ENCODE measurements at places on chromosomes 7 and 10.

DNA sequence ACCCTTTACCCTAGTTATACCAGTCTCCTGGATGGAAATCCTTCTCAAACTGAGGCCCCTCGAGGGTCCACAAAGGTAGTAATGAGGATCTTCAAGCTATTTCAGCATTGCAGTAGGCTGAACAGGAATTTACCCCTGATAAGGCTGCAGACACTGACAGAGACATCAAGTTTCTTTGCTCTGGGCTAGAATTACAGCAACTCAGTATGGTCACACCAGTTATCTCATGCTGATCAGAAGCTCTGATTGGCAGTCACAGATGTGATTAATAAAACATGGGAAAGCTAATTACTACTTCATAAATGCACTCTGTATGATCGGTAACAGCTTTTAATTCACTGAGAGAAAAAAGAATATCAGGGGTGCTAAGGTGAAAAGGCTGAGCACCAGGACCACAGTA is 30.6 kb downstream of the FAM204A start:
- no peak for DNase-seq
- no peaks in the 10 kb centered on the region for H3K27me3 ChIP-seq
- no peak overlapping the region for H3K4me3 ChIP-seq
- H3K27ac ChIP-seq = no peak overlapping the region
- peaks cover 40% of the 10 kb centered on the region for H3K36me3 ChIP-seq
- peaks cover 4% of the 10 kb centered on the region for H3K4me1 ChIP-seq

GRCh38 chr10:132522521-132523411 is 14.8 kb upstream of the INPP5A start:
- DNase-seq = no peak
- H3K27ac ChIP-seq = no peak overlapping the region
- H3K4me3 ChIP-seq = no peak overlapping the region
- no peaks in the 10 kb centered on the region for H3K27me3 ChIP-seq

GRCh38 chr7:25083201-25083600 is 41.9 kb downstream of the CYCS start:
- H3K4me1 ChIP-seq = no peaks in the 10 kb centered on the region
- H3K27me3 ChIP-seq = no peaks in the 10 kb centered on the region

DNA sequence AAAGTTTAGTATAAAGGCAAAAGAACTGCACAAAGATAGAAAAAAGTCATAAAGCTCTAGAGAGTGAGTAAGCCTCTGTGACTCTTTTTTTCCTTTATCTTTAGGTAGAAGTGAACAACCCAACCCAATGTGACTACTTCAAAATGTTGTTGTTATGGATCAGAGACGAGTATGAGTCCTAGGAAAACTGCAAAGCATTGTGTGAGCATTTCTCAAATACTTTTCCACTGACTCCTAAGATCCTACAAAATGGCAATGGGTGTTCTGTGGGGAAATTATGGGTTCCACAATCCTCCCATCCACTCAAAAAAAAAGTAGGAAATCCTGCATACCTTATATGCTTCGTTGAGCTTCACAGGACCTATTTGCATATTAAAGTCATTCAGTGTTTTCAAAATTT is 177.1 kb downstream of the DGKI start:
- H3K27ac ChIP-seq = no peak overlapping the region
- no peaks in the 10 kb centered on the region for H3K36me3 ChIP-seq
- no peak overlapping the region for H3K4me3 ChIP-seq
- no peaks in the 10 kb centered on the region for H3K27me3 ChIP-seq

DNA sequence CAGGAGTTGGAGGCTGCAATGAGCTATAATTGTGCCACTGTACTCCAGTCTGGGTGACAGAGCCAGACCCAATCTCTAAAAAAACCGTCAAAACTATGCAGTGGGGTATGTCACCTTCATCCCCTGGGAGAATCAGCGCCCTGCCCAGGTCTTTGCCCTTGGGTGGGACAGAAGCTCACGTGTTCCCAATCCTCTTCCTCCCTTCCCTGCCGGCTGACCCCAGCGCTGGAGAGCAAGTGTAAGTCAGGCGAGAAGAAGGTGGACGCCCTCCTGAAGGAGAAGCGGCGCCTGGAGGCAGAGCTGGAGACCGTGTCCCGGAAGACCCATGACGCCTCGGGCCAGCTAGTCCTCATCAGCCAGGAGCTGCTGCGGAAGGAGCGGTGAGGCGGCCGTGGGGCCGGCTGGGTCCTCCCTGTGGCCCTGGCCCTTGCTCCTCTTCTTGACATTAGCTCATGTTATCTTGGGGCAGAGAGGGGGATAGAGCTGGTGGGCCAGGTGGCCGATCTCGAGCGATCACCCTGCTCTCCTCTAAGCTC is 64.8 kb upstream of the GTF2IRD1 start:
- H3K27me3 ChIP-seq = no peaks in the 10 kb centered on the region
- no peak overlapping the region for H3K27ac ChIP-seq
- H3K4me1 ChIP-seq = no peaks in the 10 kb centered on the region
- H3K36me3 ChIP-seq = peaks cover 53% of the 10 kb centered on the region
- no peak for DNase-seq

- no peak overlapping the region for H3K4me3 ChIP-seq
- no peak for DNase-seq
- no peaks in the 10 kb centered on the region for H3K27me3 ChIP-seq
- no peaks in the 10 kb centered on the region for H3K4me1 ChIP-seq
- no peak overlapping the region for H3K27ac ChIP-seq
- no peaks in the 10 kb centered on the region for H3K36me3 ChIP-seq
Observed at GRCh38 chr7:665736-666453, 60.6 kb upstream of the DNAAF5 start.

DNA sequence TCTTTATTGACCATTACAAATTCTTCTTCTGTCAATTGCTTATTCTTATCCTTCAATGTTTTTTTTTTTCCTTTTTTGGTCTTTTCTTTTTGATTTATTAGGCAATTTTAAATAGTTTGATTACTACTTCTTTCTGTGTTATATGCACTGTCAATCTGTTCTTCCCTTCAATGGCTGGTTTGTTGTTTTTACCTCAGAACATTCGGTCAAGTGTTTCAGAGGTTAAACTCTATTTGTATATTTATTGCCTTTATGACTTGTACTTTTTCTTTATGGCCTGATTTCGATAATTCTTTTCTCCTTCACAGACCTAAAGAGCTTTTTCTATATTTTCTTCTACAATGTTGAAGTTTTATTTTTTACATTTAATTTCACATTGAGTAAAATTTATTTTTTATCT is 171.5 kb upstream of the AKR1E2 start:
- H3K36me3 ChIP-seq = no peaks in the 10 kb centered on the region
- DNase-seq = no peak
- no peaks in the 10 kb centered on the region for H3K4me1 ChIP-seq

DNA sequence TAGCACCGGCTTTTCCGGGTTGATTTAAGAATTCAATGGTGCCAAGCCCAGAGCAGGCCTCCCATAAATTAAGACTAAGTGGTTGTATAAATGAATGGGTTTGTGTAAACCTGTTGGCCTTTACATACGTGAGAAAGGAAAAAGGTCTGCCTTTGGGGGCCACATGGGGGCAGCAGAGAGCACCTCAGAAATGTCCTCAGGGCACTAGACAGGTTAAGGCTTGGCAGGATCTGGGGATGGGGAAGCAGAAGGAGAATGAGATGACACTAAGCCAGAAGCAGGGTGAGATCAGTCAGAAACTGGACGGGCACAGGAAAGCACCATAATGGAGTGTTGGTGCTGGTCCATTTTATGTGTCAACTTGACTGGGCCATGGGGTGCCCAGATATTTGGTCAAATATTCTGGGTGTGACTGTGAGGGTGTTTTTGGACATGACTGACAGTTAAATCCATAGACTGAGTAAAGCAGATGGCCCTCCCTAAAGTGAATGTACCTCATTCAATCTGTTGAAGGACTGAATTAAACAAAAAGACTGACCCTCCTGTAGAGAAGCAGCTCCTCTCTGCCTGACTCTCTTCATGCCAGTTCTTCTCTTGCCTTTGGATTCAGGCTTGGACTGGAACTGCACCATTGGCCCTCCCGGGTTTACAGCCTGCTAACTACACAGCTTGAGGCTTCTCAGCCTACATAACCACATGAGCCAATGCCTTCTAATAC is 58.9 kb downstream of the FRMPD2 start:
- no peak overlapping the region for H3K4me3 ChIP-seq
- H3K27me3 ChIP-seq = no peaks in the 10 kb centered on the region
- H3K4me1 ChIP-seq = no peaks in the 10 kb centered on the region
- H3K36me3 ChIP-seq = no peaks in the 10 kb centered on the region
- no peak for DNase-seq

- H3K4me1 ChIP-seq = no peaks in the 10 kb centered on the region
- no peak overlapping the region for H3K27ac ChIP-seq
- no peaks in the 10 kb centered on the region for H3K36me3 ChIP-seq
- no peaks in the 10 kb centered on the region for H3K27me3 ChIP-seq
- DNase-seq = no peak
Observed at GRCh38 chr10:110649347-110650264, 5.5 kb downstream of the RBM20 start.

GRCh38 chr7:114416129-114416990 is 1.7 kb downstream of the FOXP2 start:
- no peak for DNase-seq
- H3K27ac ChIP-seq = no peak overlapping the region
- no peaks in the 10 kb centered on the region for H3K27me3 ChIP-seq
- H3K4me1 ChIP-seq = peaks cover 25% of the 10 kb centered on the region
- no peaks in the 10 kb centered on the region for H3K36me3 ChIP-seq

DNA sequence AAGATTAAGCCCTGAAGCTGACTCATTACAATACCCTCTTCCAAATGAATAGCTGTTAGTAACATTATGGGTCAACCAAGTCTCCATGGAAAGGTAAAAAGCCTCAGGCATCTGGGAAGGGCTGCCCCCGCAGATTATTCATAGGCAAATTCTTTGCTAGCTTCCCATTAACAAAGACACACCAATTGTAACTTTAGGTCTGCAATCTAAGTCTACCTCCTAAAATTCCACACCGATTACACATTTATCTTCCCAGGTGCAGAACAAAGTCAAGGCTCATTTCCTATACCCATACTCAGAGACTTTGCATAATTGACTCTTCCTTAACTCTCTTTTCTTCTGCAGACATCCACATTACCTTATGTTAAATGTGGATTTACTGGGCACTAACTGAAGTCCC is 826.3 kb upstream of the MBL2 start:
- H3K4me3 ChIP-seq = no peak overlapping the region
- no peaks in the 10 kb centered on the region for H3K36me3 ChIP-seq
- no peak for DNase-seq
- no peaks in the 10 kb centered on the region for H3K27me3 ChIP-seq
- no peak overlapping the region for H3K27ac ChIP-seq

DNA sequence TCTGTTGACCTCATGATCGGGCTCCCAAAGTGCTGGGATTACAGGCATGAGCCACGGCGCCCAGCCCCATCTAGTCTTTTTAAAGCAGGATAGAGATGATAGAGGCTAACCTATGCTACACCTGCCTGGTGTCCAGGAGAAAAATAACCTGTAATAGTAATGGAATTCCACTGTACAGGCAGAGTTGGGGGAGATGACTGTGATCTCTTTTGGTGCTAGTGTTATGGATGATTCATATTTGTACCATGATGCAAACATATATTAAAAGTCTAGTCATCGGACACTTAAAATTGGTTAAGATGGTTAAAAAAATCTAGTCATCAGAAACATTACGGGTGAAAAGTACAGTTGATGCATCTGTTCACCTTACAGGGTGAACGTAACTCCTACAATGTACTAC is 6.1 kb upstream of the SAR1A start:
- no peak overlapping the region for H3K27ac ChIP-seq
- H3K4me1 ChIP-seq = no peaks in the 10 kb centered on the region
- no peak for DNase-seq
- H3K27me3 ChIP-seq = no peaks in the 10 kb centered on the region
- no peak overlapping the region for H3K4me3 ChIP-seq

- H3K4me1 ChIP-seq = no peaks in the 10 kb centered on the region
- no peak for DNase-seq
- no peaks in the 10 kb centered on the region for H3K27me3 ChIP-seq
Observed at GRCh38 chr10:30227481-30227880, 121.6 kb downstream of the MTPAP start.

DNA sequence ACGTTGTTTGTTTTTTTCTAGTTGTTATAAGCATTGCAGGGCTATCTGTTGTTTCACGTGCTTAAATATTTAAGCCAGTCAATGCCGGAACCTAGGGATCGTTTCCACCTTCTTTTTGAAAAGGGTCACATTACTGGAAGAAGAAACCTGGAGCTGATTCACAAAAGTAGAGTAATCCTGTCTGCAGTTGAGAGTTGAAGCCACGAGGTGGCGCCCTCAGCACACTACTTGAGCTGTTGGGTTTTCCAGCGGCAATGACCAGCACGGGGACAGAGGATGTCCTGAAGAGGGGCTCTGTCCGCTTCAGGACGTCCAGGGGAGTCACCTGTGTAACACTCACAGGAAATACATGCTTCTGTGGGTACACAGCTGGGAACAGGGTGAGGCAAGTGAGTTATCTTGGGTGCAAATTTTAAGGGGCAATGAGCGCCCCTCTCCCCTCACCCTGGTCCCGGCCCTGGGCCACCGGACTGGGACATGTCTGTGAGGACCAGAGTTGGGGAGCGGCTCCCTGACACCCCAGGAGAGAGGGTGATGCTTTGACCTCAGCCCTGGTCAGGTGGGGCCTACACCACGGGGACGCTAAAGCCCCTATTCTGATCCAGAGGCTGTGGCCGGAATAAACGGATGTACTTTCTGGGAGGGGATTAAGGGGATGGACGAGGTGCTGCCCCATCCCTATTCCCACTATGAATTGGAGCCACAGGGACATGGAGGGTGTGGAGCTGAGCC is 26.3 kb upstream of the WDFY4 start:
- H3K27ac ChIP-seq = no peak overlapping the region
- H3K4me3 ChIP-seq = no peak overlapping the region
- peaks cover 12% of the 10 kb centered on the region for H3K4me1 ChIP-seq
- peak; percentile 70 for DNase-seq
- H3K36me3 ChIP-seq = no peaks in the 10 kb centered on the region

- peaks cover 92% of the 10 kb centered on the region for H3K36me3 ChIP-seq
- H3K4me3 ChIP-seq = no peak overlapping the region
- H3K27ac ChIP-seq = no peak overlapping the region
Observed at GRCh38 chr7:75019800-75020199, 53.8 kb downstream of the RCC1L start.

DNA sequence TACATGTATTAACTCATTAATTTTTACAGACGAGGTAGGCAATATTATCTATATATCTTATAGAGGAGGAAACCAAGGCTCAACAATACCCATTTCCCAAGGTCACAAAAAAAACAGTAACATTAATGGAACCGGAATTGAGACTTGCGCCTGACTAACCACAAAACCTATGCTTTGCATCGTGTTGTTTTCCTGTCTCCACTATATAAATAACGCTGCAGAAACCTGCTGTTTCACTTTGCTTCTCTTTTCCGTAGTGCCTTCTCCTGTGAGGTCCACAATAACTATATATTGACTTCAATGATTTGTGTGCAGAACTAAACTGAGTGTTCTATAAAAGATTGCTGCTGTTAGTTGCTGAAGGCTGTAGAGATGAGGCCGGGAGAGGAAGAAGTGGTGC is 97.7 kb upstream of the RPA3 start:
- DNase-seq = no peak
- H3K27ac ChIP-seq = no peak overlapping the region
- H3K36me3 ChIP-seq = no peaks in the 10 kb centered on the region
- no peaks in the 10 kb centered on the region for H3K4me1 ChIP-seq
- no peak overlapping the region for H3K4me3 ChIP-seq

GRCh38 chr10:99316374-99316773 is 12.8 kb upstream of the CNNM1 start:
- no peak overlapping the region for H3K27ac ChIP-seq
- no peak for DNase-seq
- H3K4me3 ChIP-seq = no peak overlapping the region
- no peaks in the 10 kb centered on the region for H3K36me3 ChIP-seq
- H3K4me1 ChIP-seq = no peaks in the 10 kb centered on the region
- no peaks in the 10 kb centered on the region for H3K27me3 ChIP-seq

Measured in tibial nerve (tissue), 4 donors.